Glutamatergic neuron (in vitro differentiated cells): ENCODE measurements at places on chromosomes 11 and 22.

DNA sequence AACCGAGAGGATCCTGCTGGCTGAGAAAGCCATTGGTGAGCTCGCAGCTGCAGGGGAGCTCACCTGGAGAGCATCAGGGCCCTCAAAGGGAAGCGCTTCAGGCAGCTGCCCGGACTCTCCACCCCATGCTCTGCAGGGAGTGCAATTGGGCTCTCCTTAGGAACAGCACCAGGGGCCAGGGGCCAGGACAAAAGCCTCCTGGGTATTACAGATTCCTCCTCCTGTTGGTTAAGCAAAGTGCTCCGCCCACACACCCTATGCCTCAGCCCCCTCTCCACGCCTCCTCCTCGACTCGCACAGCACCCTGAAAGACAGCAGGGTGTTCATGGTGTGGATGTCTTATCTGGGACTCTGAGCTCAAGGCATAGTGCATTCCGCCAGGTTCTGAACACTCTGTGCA lies 139.9 kb downstream of the SHANK2 start:
- no peak overlapping the region for H3K4me3 ChIP-seq
- peaks cover 7% of the 10 kb centered on the region for H3K27me3 ChIP-seq
- no peak for DNase-seq
- peaks cover 10% of the 10 kb centered on the region for H3K4me1 ChIP-seq
- H3K36me3 ChIP-seq, result peaks cover 4% of the 10 kb centered on the region
- H3K27ac ChIP-seq, result no peak overlapping the region

- peak; percentile 90 for DNase-seq
- H3K4me3 ChIP-seq, result no peak overlapping the region
- H3K27ac ChIP-seq, result no peak overlapping the region
These were observed 17.4 kb upstream of the PRAME start for GRCh38 chr22:22576244-22576988.

DNA sequence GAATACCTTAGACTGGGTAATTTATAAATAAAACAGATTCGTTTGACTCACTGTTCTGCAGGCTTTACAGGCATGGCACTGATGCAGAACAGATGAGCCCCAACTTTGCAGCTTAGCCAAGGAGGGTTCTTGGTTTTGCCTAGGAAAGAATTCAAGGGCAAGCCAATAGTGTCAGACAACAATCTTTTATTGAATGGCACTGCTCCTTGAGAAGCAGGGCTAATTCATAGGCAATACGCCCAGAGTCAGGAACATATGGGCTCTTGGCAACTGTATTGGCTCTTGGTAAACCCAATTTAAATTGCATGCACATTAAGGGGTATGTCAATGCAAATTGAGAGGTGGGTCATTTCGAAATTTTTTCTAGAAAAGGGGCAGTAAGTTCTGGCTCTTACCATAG lies 87.9 kb downstream of the RAB38 start:
- no peak overlapping the region for H3K4me3 ChIP-seq
- no peaks in the 10 kb centered on the region for H3K36me3 ChIP-seq
- no peak for DNase-seq
- no peaks in the 10 kb centered on the region for H3K4me1 ChIP-seq
- no peak overlapping the region for H3K27ac ChIP-seq

DNA sequence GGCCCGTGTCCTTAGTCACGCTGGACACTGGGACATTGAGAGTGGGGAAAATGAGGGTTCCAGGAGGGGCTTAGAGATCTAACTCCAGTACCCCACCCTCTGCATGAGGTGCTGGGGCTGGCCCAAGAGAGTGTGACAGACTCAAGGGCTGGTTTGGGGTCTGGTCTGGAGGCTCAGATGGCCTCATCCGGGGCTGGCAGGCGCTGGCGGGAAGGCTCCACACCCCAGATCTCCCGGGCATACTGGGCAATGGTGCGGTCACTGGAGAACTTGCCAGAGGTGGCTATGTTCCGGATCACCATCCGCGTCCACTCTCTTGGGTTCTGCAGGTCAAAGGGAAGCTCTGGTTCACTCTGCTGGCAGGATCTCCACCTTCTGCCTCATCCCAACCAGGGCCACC lies 2.5 kb upstream of the RASGRP2 start:
- peaks cover 4% of the 10 kb centered on the region for H3K4me1 ChIP-seq
- H3K36me3 ChIP-seq, result peaks cover 3% of the 10 kb centered on the region
- DNase-seq, result no peak

DNA sequence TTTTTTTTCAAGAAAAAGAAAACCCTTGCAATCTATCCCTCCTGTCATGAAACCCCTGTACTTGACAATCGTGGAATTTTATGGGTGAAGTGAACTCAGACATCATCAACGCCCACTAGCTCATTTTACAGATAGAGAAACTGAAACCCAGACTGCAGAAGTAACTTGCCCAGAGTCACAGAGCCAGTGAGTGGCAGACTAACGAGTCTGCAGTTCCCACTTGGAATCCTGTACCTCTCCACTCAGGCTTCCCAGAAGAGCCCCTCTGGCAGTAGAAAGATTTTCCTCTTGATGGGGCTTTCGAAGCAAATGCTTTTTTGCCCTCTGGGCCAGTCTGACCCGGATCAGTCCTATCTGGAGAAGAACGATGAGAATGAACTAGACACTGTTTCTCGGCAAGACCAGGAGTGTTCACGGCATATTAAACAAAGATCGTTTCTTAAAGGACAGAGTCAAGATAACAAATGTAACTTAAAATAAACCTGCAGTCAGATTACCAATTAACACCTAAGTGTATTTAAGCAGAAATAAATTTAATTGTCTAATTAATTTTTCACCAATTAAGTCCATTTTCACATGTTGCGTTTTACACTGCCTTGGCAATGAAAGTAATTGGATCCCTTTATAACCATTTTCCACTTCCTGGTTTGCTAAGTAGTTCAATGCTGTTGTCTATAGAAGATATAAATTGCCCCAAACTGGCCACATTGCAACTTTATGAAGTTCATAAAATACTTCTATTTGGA lies 61.3 kb upstream of the CREB3L1 start:
- no peaks in the 10 kb centered on the region for H3K4me1 ChIP-seq
- no peak overlapping the region for H3K4me3 ChIP-seq
- no peaks in the 10 kb centered on the region for H3K36me3 ChIP-seq
- H3K27ac ChIP-seq, result no peak overlapping the region
